Tibial artery (tissue), 4 donors: ENCODE measurements at places on chromosomes 7 and 10.
A peak's percentile ranks its signal among the peaks of the same experiment; 100 is the strongest.

DNA sequence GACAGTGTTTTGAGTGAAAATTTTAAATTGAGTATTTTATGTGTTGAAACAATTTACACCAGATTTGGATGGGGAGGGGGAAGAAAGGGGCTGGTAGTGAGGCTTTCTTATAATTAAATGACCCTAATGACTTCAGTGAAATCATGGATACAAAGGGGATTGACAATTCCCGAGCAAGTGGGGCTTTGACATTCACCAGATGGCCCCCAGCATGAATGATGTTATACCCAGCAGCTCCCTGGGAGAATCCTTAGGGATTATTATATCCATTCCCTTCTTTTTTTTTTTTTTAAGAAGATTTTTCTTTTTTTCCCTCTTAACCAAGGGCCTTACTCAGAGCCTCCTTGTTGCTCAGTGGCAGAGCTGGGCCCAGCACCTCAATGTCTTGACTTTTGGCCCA, 17.9 kb downstream of the PLPP4 start:
- no peaks in the 10 kb centered on the region for H3K27me3 ChIP-seq
- H3K27ac ChIP-seq = no peak overlapping the region
- DNase-seq = no peak
- H3K36me3 ChIP-seq = no peaks in the 10 kb centered on the region

GRCh38 chr7:116512520-116513188, 12.2 kb upstream of the CAV1 start:
- no peaks in the 10 kb centered on the region for H3K27me3 ChIP-seq
- peaks cover 6% of the 10 kb centered on the region for H3K4me1 ChIP-seq
- H3K4me3 ChIP-seq = peak overlapping the region; percentile 37
- DNase-seq = no peak

DNA sequence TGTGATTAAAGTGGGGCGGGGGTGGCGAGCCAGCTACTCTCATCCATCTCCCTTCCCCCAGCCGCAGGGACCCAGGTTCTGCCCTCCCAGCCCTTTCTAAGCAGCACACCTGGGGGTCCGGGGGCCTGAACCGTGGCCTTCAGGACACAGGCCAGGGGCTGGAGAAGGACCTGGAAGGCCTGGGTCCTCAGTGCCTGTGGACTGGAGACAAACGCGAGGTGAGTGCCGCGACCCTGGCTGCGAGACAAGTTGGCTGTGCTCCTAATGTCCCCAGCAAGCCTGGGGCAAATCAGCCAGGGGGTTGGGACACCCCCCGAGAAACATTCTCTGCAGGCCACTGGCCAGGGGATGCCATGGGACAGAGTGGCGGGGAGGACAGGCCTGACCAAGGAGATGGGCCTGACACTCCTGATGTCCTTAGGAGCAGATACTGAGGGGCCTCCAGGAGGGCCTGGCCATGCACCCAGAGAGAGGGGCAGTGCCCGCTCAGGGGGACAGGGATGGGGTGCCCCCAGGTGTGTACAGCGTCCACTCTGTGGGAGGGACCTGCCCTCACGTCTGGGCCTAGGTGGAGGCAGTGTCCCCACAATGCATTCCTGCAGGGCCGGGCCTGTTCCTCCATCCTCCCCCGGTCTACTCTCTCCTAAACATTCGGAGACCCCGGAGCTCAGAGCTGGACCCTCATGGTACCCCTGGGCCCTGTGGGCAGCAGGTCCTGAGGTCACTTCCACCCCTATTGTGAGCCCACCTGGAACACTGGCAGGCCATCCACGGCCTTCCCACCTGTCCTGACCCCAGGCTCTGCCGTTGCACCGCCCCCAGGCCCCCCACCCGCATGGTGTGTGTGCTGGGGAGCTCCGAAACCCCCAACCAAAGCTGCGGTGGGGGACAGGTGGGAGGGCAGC, 13.1 kb downstream of the BRAT1 start:
- no peak overlapping the region for H3K4me3 ChIP-seq
- H3K27me3 ChIP-seq = no peaks in the 10 kb centered on the region
- H3K27ac ChIP-seq = no peak overlapping the region
- peak; percentile 58 for DNase-seq
- peaks cover 68% of the 10 kb centered on the region for H3K36me3 ChIP-seq

DNA sequence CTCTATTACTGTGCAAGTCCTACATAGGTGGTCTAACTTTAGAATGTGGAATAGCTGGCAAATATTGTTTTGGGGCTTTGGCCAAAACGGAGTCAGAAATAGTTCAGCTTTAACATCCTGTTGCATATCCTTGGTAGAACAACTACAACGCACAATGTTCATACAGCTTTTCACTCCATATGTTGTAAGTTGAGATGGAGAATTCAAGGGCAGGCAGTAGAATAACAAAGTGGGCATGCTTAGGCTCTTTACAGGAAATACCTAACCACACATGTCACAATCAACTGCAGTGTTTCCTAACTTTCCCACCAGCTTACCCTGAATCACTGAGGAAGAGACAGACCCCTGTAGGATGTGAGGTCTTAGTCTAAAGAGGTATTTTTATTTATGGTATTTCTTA, 122.3 kb downstream of the PPP1R3A start:
- no peak for DNase-seq
- no peaks in the 10 kb centered on the region for H3K27me3 ChIP-seq
- H3K4me1 ChIP-seq = peaks cover 27% of the 10 kb centered on the region

GRCh38 chr7:85004402-85004801, 182.5 kb downstream of the SEMA3D start:
- no peaks in the 10 kb centered on the region for H3K4me1 ChIP-seq
- no peak overlapping the region for H3K4me3 ChIP-seq
- no peak overlapping the region for H3K27ac ChIP-seq

DNA sequence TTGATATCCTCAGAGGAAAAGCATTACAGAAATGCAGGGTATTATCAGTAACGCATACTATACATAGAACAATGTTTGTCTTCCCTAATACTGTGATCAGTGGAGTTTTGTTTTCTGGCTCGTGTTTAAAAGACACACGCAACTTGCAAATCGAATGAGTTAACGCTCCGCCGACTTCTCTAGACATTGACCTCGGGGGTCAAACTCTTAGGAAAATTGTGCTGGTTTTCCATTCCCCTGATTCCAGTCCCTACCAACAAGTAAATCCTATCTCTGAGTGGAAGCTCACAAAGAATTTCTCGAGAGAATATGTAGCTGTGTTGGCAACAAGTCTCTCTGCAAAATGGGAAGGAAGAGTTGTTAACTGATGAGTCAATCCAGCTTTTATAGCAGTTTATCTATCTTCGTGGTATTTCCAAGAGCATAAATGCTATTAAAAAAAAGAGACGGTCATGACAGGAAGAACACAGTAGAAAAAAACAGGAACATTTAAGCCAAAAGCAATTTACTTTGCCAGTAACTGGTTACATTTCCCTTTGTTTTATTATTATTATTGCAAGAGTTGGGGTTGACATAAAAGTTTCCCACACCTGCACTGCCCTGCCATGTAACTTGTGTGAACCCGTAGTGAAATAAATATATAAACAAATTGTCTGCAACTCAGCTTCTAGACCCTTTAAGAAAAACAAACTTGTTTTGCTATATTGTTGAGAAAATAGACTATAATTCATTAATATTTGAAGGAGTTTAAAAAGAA, 144.4 kb downstream of the ARID5B start:
- no peak for DNase-seq
- peak overlapping the region; percentile 96 for H3K27ac ChIP-seq
- H3K4me3 ChIP-seq = peak overlapping the region; percentile 16
- peaks cover 49% of the 10 kb centered on the region for H3K4me1 ChIP-seq
- H3K27me3 ChIP-seq = no peaks in the 10 kb centered on the region
- no peaks in the 10 kb centered on the region for H3K36me3 ChIP-seq

DNA sequence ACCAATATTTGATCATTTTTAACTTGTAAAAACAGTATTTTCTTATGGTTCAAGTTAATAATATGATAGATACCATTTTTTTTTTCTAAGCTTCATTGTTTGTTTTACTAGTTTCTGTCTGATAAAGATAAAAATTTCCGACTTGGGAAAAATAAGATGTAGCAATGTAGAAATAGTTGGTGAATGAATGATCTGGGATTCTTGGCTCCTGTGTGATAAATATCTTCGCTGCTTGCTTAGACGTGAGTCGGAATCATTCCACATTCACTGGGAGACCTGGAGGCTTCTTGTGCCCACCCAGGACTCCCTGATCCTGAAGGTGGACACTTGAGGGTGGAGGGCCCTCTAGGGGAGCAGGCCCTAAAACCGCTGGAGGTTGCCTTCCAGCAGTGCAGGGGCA, 47.9 kb downstream of the EXOC4 start:
- peaks cover 2% of the 10 kb centered on the region for H3K36me3 ChIP-seq
- no peak overlapping the region for H3K27ac ChIP-seq
- H3K4me1 ChIP-seq = no peaks in the 10 kb centered on the region
- H3K4me3 ChIP-seq = no peak overlapping the region
- H3K27me3 ChIP-seq = no peaks in the 10 kb centered on the region

DNA sequence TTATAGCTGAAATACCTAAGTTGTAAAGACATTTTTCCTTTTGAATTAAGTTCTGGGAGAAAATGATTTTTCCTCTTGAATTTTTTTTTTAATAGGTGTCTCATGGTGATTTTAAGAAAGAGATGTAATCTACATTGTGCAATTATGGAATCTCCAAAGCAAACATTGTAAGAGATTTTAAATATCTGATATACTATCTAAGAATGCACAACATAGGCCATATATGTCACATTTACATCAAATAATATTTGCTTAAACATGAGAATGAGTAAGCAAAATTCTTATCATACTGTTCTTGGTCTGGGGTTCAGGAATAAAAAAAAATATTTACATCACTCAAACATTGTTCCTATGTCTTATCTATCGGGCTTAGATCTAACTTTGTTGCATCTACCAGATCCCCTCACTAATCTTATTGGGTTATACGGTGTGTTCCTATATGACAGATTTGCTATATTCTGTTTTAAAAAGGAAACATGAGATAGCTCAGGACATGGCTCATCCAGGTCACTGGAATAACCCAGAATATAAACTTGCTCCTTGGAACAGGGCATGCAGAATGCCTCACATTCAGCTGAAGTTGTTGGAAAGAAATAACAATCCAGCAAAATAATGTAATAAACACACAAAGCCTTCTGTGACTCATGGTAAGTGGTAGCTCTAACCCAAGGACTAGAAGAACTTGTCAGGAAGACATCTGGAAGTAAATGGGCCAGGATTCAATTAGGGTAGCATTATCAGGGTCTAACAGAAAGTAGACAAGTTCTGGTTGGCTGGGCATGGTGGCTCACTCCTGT, 794.7 kb downstream of the IPMK start:
- H3K36me3 ChIP-seq = no peaks in the 10 kb centered on the region
- H3K4me1 ChIP-seq = no peaks in the 10 kb centered on the region
- H3K27me3 ChIP-seq = no peaks in the 10 kb centered on the region
- H3K4me3 ChIP-seq = no peak overlapping the region
- no peak overlapping the region for H3K27ac ChIP-seq
- no peak for DNase-seq

- H3K27me3 ChIP-seq = no peaks in the 10 kb centered on the region
- no peak within 1 kb of the TSS for H3K4me3 ChIP-seq
- H3K4me1 ChIP-seq = peaks cover 12% of the 10 kb centered on the region
- DNase-seq = no peak
- H3K36me3 ChIP-seq = no peaks in the 10 kb centered on the region
- H3K27ac ChIP-seq = no peak within 1 kb of the TSS
Measured at GRCh38 chr10:113663908-113664307, at the start of gene NRAP. NRAP (minus strand) TSS chr10:113664041; CDS start chr10:113663882, 159 bp downstream.

GRCh38 chr7:28487487-28487886, 75.2 kb downstream of the CREB5 start:
- H3K4me3 ChIP-seq = no peak overlapping the region
- no peaks in the 10 kb centered on the region for H3K27me3 ChIP-seq
- no peak overlapping the region for H3K27ac ChIP-seq
- H3K36me3 ChIP-seq = no peaks in the 10 kb centered on the region
- no peak for DNase-seq

- H3K27ac ChIP-seq = peak overlapping the region; percentile 23
- peaks cover 5% of the 10 kb centered on the region for H3K4me1 ChIP-seq
- no peaks in the 10 kb centered on the region for H3K36me3 ChIP-seq
- H3K27me3 ChIP-seq = no peaks in the 10 kb centered on the region
Measured at GRCh38 chr7:105932835-105933477, 30.1 kb upstream of the CDHR3 start.

DNA sequence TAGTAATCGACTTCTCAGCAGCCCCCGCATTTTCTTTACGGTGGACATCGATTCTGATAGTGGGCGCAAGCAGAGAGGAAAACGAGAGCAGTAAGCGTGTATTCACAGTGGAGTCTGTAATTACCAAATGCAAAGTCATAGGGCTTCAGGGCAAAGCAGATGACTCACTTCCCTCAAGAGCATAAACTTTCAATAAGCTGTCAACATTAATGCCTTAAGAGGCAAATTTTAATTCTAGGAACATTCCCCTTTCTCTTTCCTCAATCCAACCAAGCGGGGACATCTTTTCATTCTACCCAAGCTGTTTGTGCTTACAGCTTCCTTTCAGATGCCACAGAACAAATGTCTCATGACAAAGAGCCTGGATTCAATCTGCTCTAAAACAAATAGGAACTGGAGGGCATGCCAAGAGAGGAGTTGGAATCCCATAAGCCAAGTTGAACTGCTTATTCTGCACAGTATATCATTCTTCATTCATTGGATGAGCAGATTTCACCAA, 48.6 kb downstream of the MALSU1 start:
- no peak overlapping the region for H3K27ac ChIP-seq
- no peak overlapping the region for H3K4me3 ChIP-seq
- DNase-seq = no peak
- H3K36me3 ChIP-seq = no peaks in the 10 kb centered on the region

GRCh38 chr10:124997771-124998623, 56.1 kb downstream of the ZRANB1 start:
- H3K4me1 ChIP-seq = peaks cover 65% of the 10 kb centered on the region
- H3K27ac ChIP-seq = peak overlapping the region; percentile 95
- peaks cover 44% of the 10 kb centered on the region for H3K36me3 ChIP-seq
- no peak overlapping the region for H3K4me3 ChIP-seq
- no peaks in the 10 kb centered on the region for H3K27me3 ChIP-seq

- no peak overlapping the region for H3K4me3 ChIP-seq
- no peak overlapping the region for H3K27ac ChIP-seq
- no peaks in the 10 kb centered on the region for H3K27me3 ChIP-seq
- no peaks in the 10 kb centered on the region for H3K36me3 ChIP-seq
- H3K4me1 ChIP-seq = no peaks in the 10 kb centered on the region
Measured at GRCh38 chr10:101397140-101397539, 43.2 kb downstream of the BTRC start.

DNA sequence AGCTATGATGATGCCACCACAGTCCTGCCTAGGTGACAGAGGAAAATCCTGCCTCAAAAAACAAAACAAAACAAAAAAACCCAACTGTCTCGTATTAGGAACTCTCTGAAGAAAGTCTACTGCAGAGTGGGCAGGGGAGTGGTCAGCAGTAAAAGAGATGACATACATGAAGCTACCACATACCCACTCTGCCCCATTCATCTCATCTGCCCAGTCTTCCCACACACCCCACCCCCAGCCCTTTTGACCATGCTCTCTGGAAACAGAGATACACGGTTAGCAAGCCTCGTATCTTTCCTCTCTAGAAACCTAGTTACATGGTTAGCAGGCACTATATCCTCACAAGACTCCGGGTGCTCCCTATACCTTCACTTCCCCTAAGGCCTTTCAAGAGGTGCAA, 8.3 kb downstream of the SLC37A3 start:
- H3K27ac ChIP-seq = no peak overlapping the region
- H3K36me3 ChIP-seq = no peaks in the 10 kb centered on the region
- no peak overlapping the region for H3K4me3 ChIP-seq
- no peaks in the 10 kb centered on the region for H3K27me3 ChIP-seq
- DNase-seq = no peak
